Occipital lobe (tissue), 3 donors: ENCODE measurements at places on chromosomes 12 and 14.

- no peak for DNase-seq
Observed at GRCh38 chr12:27309293-27309994, 23.2 kb upstream of the BMAL2 start.

GRCh38 chr14:69615121-69615495 lies 3.7 kb downstream of the SUSD6 start:
- no peak for DNase-seq

- no peak for DNase-seq
Observed at GRCh38 chr12:121925358-121925695, 6.9 kb downstream of the CFAP251 start.

DNA sequence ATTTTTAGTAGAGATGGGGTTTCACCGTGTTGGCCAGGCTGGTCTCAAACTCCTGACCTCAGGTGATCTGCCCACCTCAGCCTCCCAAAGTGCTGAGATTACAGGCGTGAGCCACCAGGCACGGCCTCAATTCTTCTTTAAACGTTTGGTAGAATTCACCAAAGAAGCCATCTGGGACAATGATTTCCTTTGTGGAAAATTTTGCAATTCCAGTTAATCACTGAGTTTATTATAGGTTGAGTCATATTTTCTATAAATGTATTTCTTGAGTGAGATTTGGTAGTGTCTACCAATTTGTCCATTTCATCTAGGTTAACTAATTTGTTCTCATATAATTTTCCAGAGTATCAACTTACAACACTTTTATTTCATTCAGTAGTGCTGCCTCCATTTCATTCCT lies 683.9 kb upstream of the TMEM132C start:
- no peak for DNase-seq

DNA sequence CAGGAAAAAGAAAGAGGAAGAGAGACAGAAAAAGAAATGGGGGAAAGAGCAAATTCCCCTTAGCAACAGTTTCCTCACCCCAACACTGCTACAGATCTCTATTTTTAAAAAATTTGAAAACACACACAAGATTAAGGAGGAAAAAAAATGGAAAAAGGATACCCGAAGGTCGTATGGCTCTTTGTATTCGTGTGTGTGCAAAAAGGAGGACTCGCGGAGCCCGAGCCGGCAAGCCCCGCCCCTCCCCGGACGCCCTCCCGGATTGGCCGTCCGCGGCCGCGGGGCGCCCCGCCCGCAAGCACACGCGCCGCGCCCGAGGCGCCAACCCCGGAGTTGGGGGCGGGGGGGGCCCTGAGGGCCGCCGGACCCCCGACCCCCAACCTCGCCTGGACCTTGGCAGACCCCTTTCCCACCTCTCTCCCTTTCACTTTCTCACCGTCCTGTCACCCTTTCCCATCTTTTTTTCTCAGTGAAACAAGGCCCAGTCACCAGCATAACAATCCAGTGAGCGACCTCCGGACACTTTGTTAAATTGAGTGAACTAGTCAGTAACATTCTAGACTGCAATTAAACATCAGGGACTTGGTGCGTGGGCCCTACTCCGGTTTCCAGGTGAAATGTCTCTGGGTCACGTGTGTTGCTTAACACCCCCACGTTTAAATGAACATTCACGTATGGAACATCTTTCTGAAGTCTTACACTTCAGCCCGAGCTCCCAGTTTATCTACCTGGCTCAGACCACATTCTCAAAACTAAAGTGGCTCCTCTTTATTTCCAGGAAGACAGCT lies at the start of gene C14orf93:
Gene C14orf93 (minus strand): TSS at position 205 of the 788 bp plus-strand sequence. CDS start 11,120 bp downstream, outside the sequence.
- peak; percentile 68 for DNase-seq

DNA sequence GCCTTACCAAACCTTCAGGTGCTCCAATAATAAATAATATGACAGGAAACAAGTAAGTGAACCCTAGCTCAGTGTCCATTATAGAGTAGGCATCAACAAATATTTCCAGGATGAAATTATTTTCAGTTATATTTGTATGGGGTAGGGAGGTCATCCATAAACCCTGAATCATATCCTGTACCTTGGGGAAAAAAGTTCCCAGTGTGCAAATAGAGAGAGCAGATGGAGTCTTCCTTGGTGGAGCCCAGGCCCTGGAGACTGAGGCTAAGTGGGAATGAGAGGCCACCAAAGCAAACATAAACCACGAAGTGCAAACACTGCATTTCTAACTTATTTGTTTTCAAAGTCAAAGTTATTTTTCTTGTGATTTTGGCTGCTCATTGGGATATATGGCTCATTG lies 8.5 kb upstream of the ERP27 start:
- no peak for DNase-seq

- no peak for DNase-seq
Observed at GRCh38 chr12:101173197-101173749, 36.8 kb downstream of the SLC5A8 start.

DNA sequence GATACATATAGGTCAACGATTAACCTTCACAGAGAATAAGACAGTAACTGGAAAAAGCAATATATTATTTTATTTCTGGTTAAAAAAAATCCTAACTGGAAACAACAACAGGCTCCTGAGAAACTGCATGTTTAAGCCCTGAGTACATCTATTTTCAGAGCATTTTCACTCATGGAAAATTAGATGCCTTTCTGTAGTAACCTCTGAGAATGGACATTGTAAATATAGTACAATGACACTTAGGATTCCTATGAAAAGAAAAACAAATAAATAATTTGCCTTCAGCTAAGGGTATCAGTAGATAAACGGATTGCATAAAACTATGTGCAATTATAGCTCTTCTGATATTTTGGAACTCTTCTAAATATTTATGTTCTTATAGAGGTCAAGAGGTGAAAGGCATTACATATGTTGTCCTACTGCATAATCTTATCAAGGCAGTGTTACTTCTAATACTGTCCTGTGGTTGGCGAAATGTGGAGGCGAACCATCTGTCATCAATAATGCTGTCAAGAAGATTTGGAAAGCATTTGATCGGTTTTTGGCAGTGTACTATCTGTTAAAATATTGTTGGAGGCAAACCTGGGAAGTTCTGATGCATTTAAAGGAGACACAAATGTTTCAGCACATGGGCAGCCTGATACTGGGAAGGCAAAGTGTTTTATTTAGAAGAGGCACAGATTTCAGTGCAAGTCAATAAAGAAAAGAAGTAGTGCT lies 381.8 kb downstream of the BTG1 start:
- DNase-seq: no peak

- DNase-seq: no peak
Observed at GRCh38 chr12:15662303-15662980, 126.7 kb downstream of the EPS8 start.

DNA sequence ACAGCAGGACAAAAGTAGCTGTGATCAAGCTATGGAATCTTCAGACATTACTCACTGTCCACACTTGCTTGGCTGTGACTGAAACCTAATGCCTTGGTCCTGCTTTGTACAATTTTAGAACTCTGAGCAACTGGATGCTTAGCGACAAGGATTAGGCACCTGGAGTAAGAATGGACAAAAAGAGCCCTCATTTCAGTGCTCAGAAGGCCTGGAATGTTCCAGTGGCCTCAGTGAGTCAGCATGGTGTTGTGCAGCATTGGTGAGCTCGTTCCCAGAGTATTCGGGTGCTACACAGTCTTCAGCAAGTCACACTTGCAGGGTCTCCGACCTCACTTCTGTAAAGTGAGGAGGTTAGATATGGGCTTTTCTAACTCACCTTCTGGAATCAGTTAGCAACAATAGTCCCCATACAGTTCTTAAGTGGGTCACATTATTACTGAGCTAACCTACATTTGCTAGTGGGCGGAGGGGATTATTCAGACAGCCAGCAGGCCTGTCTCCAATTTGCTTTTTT lies 108.0 kb upstream of the MDM1 start:
- DNase-seq: no peak

DNA sequence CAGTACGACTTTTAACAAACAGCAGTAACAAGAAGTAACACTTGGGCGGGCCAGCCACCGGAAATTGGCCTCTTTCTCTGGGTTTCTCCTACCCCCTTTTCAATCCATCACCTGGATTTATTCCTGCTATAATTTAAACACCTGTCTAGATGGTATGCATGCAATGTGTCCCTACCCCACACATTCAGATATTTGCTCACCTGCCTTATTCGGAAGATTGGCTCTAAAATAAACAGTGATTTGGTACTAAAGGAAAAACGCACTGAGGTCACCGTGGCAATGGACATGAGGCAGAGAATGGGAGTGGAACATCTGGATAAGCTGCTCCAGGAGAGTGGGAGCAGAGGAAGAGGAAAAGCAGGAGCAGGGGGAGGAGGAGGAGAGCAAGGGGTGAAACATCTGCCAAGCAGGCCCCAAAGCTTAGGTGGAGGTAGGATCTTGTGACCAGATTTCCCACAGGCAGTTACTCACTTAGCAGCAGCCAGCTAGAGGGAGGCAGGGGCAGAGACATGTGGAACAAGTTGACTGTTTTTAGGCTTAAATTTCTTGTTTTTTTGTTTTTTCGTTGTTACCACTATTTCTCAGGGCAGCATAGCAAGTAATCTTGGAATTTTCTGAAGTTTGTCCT lies 150.9 kb downstream of the TTLL5 start:
- no peak for DNase-seq

DNA sequence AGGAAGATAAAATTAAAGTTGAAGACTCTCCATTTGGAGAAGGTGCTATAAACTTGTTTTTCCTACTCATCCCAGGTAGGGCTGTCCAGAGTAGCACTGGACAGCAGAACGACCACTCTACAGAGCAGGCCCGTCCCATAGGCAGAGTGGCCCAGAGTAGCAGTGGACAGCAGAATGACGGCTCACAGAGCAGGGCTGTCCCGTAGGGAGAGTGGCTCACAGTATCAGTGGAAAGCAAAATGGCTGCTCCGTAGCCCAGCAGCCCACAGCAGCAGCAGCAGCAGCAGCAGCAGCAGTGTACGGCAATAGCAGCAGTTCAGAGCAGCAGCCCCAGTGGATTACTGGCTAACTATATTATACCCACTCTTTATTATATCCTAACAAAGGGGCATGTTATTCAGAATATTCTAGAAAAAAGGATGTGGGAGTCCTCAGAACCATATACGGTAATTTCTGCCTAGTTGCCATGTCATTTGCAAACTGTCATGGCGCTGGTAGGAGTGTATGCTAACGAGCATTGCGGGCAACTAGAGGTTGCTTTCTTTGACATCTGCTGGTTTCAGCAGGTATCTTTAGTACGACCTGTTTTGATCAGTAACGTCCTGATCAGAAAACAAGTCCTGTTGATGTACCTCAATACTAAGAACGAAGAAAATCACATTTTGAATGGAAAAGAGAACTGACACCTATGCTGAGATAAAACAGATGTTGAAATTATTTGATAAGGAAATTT lies 567.3 kb downstream of the SLC16A7 start:
- DNase-seq: no peak

DNA sequence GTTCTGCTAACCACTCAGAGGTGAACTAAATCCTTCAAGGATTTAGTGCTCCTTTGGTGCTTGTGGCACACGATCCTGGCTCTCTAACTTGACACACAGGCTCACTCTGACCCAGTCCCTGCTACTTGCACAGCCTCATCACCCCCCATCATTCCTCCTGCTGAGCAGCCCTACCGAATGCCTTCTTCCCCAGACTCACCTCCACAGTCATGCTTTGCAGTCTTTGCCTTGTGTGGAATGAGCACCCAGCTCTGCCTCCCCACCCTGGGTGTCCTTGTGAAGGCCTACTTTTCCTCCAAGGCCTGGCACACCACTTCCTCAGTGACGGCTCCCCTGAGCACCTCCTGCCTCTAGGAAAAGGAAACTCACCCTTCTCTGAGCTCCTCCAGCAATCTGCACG lies 7.9 kb upstream of the TINF2 start:
- no peak for DNase-seq

GRCh38 chr14:30521899-30522736 lies 36.8 kb upstream of the G2E3 start:
- DNase-seq: no peak

DNA sequence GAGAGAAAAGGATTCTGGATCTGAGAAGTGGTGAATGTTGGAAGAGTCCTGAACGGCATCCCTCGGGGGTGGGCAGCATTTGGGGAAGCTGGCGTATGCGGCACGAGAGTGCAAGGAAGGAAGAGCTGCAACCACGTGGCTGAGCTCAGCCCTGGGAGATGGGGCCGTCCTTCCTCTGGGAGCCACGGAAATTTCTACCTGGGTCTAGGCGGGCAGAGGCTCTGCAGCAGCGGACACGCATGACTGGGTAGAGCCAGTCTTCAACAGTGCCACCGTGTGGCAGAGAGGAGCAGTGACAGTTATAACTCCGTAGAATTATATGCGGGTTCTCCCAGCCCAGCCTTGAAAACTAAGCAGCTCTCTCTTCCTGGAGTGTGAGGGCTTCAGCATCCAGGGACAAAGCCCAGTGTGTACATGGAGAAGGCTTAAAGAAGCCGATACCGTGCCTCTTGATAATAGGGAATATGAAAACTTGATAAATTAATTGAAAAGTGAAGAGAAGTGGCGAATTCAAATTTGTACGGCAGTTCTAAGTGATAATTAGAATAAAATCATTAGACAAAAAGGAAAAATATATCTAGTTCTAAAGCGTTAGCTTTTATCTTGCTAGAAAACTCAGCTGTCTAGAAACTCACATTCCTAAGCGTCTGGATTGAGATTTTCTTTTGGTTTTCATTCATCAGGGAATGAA lies 82.9 kb upstream of the STXBP6 start:
- DNase-seq: peak; percentile 44

GRCh38 chr12:128042825-128043224 lies 224.1 kb upstream of the TMEM132C start:
- DNase-seq: no peak

- no peak for DNase-seq
Observed at GRCh38 chr12:62738105-62738504, 196.8 kb downstream of the PPM1H start.

DNA sequence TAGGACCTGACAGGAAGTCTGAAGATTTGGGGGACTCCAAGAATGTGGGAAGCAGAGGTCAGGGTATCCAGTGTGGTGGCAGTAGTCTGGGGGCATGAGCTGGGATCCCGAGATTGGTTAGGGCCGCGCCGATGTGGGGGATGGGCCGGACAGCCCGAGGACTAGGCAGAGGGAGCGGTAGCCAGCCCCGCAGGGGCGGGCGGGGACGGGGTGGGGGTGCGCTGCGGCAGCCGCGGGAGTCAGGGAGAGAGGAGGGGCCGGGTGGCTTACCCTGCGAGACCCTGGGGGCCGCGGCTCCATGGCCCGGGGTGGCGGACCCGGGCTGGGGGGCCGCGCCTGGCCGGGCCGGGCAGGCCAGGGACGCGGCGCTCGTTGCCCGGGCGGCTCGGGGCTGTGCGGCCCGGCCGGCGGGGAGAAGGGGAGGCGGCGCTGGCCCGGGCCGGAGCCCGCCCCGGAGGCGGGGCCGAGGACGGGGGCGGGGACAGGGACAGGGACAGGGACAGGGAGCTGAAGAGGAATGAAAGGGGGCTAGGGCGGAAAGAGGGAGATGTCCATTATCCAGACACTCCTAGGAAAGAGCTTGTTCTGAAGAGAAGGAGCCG lies 5.6 kb downstream of the ZNF385A start:
- peak; percentile 20 for DNase-seq

GRCh38 chr14:104520620-104521410 lies 58.7 kb upstream of the C14orf180 start:
- DNase-seq: no peak

DNA sequence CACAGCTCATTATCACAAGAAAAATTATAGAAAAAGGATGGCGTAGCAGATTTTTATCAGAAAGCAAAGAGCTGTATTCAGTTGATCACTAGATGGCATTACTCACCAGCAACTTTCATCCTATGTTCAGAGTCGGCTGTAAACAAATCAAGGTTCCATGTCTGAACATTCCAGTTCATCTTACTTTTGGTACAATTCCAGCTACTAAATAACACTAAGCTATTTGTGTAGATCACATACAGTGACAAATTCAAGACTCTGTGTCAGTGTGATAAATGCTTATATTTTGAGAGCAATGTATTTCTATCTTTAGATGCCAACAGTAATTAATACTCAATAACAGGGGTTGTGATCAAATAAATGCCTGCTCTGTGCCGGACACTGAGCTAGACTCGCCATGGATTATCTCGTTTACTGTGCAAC lies 30.1 kb downstream of the NRDE2 start:
- DNase-seq: no peak
